ENCODE measurements at places on chromosomes 5 and 9. TPM values are rescaled to one million over a fixed set of nuclear protein-coding genes. Genes with fewer than 3 reads are reported as not detected.

GRCh38 chr9:26159575-26160392 is 481.5 kb upstream of the TUSC1 start:
- no peaks in the 10 kb centered on the region for H3K36me3 ChIP-seq
- H3K4me3 ChIP-seq = no peak overlapping the region
- H3K27ac ChIP-seq = no peak overlapping the region

DNA sequence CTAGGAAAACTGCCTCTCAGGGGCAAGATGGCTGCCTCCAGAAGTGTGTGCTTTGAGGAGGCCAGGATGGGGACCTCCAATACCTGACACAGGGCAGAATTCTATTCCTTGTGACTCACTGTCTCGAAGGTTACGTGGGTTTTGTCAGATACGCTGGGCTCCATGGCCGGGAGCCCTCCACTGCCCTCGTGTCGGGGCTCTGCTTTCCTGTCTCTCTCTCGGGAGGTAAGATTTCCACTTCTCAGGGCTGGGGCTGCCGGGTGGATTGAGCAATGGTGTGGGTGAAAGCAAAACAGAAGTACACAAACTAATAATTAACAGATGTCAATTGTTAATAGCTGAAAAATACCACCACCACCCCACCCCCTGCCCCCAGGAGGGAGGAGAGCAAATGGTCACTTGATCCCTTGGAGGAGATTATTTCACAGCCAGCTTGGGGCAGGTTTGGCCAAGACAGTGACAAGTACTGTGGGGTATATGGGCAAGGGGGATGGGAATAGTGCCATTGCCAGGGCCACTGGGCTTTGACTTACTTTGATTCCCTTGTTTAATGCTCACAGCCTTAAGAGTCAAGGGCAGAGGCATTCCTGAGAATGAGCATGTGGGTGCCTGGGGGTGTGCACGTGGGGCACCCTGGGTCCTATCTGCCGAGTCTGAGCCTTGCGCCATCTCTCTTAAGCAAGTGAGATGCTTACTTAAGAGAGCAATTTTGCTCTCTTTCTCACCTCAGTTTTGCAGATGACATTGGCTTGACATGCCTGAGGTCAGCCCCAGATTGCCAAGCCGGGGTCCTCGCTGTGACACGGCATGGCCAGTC is 28.8 kb upstream of the DAB2IP start:
- H3K4me1 ChIP-seq = peaks cover 24% of the 10 kb centered on the region
- peak overlapping the region; percentile 56 for H3K27ac ChIP-seq
- no peaks in the 10 kb centered on the region for H3K27me3 ChIP-seq
- no peaks in the 10 kb centered on the region for H3K36me3 ChIP-seq
- no peak overlapping the region for H3K4me3 ChIP-seq

GRCh38 chr5:43616535-43616934 is 13.6 kb downstream of the NNT start:
- no peak overlapping the region for H3K27ac ChIP-seq
- no peak overlapping the region for H3K4me3 ChIP-seq
- no peak for DNase-seq

DNA sequence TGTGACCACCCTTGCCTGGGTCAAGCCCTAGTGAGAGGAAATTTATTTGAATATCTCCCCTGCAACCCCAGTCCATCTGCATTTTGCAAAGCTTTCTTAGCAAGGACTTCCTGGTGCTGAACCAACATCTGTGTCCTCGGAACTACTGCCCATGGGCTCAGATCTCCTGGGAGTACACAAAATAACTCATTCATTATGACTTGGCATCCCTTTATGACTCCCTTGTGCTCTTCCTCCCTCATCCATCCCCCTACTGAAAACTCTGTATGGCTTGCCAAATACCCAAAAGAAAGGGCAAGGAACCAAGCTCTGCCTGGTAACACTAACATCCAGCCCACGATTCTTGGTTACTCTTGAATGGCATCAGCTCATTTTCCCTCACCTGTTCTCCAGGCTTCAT is 368.5 kb downstream of the NTRK2 start:
- H3K36me3 ChIP-seq = peaks cover 1% of the 10 kb centered on the region
- H3K4me3 ChIP-seq = no peak overlapping the region
- no peak for DNase-seq
- H3K27me3 ChIP-seq = no peaks in the 10 kb centered on the region
- no peak overlapping the region for H3K27ac ChIP-seq
- peaks cover 8% of the 10 kb centered on the region for H3K4me1 ChIP-seq

DNA sequence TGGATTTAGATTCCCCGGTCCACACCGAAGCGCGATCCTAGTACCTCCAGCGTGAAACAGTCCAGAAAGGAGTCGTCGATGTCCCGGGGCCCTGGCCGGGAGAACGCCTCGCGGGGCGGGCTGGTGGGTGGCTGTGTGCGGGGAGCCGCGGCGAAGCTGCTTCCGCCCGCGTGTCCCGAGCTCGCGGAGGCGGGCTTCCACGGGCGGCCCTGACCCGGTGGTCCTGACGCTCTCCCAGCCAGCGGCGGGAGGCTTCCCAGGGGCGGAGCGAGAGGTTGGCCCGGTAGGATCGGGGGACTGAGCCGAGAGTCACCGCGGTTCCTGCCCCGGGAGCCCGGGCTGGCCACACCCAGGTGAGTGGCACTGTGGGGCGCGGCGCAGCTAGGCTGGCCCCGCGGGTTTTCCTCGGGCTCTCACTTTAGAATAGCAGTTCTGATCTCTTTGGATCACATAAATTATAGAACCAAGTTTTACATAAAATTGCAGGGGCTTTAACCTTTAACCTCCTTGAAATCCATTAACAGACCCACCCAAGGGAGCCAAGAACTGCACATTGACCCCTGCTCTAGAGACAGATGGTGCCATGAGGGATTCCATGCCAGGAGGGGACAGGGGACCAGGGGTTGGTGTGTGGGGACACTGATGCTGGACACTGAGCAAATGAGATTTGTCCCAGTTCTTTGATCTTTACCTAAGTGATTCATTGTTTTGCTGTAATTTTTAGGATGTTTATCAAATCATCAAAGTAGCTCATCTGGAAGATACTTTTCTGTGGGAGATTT is 29.2 kb upstream of the IL31RA start:
- H3K4me3 ChIP-seq = peak overlapping the region; percentile 69
- H3K27ac ChIP-seq = no peak overlapping the region
- H3K4me1 ChIP-seq = no peaks in the 10 kb centered on the region
- H3K36me3 ChIP-seq = no peaks in the 10 kb centered on the region
- peak; percentile 11 for DNase-seq
- H3K27me3 ChIP-seq = peaks cover 33% of the 10 kb centered on the region

DNA sequence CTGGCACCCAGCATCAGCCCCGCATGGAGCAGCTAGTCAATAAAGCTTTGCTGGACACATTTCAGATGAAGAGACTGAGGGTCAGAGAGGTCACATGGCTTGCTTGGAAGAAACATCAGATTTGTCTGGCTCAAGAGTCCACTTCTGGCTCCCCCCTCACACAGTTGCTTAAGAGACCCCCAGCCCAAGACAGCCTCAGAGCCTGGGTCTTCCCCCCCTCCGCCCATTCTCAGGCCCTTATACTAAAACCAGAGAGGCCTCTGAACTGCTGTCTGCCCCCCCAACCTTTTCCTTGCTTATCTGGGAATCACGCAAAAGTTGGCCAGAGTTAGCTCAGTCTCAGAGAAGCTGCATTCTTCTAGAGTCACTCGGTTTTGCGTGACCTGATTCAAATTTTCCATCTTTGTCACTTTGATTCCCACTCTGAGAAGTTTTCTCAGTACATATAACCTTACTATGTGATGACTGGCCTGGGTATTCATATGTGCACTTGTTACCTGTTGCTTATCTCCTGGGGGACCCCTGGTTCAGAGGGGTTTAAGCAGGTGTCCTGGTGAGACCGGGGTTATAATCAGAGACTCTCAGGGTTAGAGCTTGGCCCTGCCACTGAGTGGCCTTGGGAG is 145.4 kb upstream of the IER5L start:
- no peak overlapping the region for H3K27ac ChIP-seq
- H3K36me3 ChIP-seq = no peaks in the 10 kb centered on the region
- H3K4me1 ChIP-seq = peaks cover 28% of the 10 kb centered on the region

DNA sequence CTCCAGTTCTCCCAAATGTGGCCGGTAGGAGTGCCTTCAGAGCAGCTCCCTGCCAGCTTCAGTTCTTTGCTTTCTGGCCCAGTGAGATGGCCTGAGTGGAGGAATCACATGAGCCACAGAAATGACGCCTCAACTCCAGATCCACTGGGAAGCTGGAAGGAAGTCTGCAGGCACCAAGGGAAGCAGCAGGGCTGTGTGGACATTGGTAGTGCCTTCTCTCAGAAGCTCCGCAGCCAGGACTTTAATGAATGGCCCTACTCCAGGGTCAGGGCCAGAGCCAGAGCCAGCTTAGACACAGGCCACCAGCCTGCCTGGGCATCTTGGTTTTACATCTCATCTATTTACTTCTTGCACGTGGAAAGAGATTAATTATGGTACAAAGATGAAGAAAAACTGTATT is 12.0 kb upstream of the PSMB7 start:
- peaks cover 17% of the 10 kb centered on the region for H3K27me3 ChIP-seq
- no peak for DNase-seq
- H3K36me3 ChIP-seq = no peaks in the 10 kb centered on the region
- no peaks in the 10 kb centered on the region for H3K4me1 ChIP-seq

GRCh38 chr9:128115187-128116103 is 12.1 kb downstream of the PTGES2 start:
- H3K27me3 ChIP-seq = peaks cover 3% of the 10 kb centered on the region
- H3K4me3 ChIP-seq = no peak overlapping the region
- no peak overlapping the region for H3K27ac ChIP-seq
- no peak for DNase-seq
- peaks cover 3% of the 10 kb centered on the region for H3K36me3 ChIP-seq

DNA sequence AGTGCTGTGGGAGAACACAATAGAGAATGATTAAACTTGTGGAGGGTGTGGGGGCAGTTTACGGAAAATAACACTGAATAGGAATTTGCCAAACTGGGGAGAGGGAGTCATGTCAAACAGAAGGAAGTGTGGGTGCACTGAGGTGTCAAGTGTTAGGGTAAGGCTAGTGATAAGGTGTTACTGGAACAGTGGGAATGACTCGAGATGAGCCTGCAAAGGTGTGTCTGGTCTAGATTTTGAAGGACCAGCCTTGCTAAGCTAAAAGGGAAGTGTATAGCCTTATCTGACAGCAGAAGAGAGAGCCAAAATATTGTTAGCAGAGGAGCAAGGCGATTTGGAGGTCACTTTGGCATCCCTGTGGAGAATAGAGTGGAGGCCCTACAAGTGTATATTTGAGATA is 4.2 kb downstream of the CNOT6 start:
- no peak overlapping the region for H3K4me3 ChIP-seq
- peak overlapping the region; percentile 60 for H3K27ac ChIP-seq
- no peaks in the 10 kb centered on the region for H3K27me3 ChIP-seq
- no peak for DNase-seq
- H3K36me3 ChIP-seq = peaks cover 8% of the 10 kb centered on the region
- H3K4me1 ChIP-seq = peaks cover 20% of the 10 kb centered on the region

- H3K36me3 ChIP-seq = no peaks in the 10 kb centered on the region
- H3K4me1 ChIP-seq = peaks cover 5% of the 10 kb centered on the region
- peaks cover 3% of the 10 kb centered on the region for H3K27me3 ChIP-seq
- no peak overlapping the region for H3K27ac ChIP-seq
- DNase-seq = no peak
Observed at GRCh38 chr9:14205463-14205862, 108.5 kb downstream of the NFIB start.

DNA sequence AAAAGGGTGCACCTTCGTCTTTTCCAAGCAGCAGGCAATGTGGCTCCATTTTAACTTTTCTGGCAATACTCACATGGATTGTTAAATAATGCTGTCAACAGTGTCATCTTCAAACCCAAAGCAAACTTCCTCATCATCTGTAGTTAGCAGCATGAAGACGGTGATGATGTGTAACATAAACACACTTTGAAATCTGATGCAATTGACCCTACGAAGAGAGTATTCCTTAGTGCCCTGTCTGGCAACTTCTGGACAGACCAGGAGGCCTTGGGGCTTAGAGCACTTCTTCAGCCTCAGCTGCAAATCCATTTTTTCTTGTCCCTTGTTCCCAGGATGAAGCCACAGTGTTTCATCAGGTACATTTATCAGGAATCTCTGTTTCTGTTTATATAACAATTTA is 149.1 kb downstream of the GHR start:
- H3K27ac ChIP-seq = no peak overlapping the region
- no peak for DNase-seq
- no peaks in the 10 kb centered on the region for H3K36me3 ChIP-seq

- peaks cover under 1% of the 10 kb centered on the region for H3K36me3 ChIP-seq
- H3K4me1 ChIP-seq = peaks cover 52% of the 10 kb centered on the region
- H3K4me3 ChIP-seq = no peak overlapping the region
Observed at GRCh38 chr9:91816356-91816755, 133.7 kb downstream of the ROR2 start.

GRCh38 chr5:132179405-132179804 is 48.2 kb downstream of the P4HA2 start:
- H3K27ac ChIP-seq = no peak overlapping the region
- H3K4me3 ChIP-seq = no peak overlapping the region
- H3K27me3 ChIP-seq = peaks cover 9% of the 10 kb centered on the region
- no peaks in the 10 kb centered on the region for H3K4me1 ChIP-seq
- H3K36me3 ChIP-seq = no peaks in the 10 kb centered on the region

DNA sequence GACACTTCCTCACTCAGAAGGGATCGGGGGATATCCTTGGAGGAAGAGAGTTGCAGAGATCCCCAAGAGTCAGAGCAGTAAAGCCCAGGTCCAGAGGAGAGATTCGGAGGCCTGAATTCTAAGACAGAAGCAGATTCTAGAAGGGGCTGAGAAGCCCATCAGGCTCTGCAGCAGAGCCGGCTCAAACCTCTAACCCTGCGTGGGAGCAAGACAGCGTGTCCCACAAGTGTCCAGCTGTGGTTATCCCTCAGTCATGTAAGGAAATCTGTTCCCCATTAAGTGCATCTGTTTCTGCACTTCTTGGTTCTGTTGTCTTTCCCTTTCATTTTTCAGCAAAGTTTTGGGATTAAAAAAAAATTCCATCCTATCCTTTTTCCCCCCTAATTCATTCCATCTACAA is 4.8 kb upstream of the DIAPH1 start:
- H3K4me3 ChIP-seq = no peak overlapping the region

DNA sequence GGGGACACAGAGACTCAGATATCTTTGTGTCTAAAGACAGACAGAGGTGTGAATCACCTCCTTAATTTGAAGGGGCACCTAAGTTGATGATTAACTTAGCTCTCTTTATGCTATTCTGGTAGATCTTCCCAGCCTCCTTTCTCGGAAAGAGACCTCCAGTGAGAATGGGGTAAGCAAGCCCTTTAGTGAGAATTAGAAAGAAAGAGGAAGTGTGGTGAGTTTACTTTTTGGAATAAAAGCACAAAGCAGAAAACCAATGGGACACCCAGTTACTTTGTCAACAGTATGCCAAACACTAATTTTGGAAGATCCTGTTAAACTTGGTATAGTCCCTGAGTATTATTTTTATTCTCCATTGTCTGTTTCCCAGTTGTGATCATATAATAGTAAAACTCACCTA is 302.8 kb upstream of the RASA1 start:
- no peak for DNase-seq
- no peak overlapping the region for H3K27ac ChIP-seq
- no peak overlapping the region for H3K4me3 ChIP-seq
- H3K27me3 ChIP-seq = no peaks in the 10 kb centered on the region
- peaks cover 4% of the 10 kb centered on the region for H3K4me1 ChIP-seq
- H3K36me3 ChIP-seq = no peaks in the 10 kb centered on the region

The TMEM252 gene
- not detected for total RNA-seq

The PCDHGC3 gene
- 25.8 TPM for total RNA-seq

The GLDC gene
- total RNA-seq = 11.3 TPM

The KCNV2 gene
- total RNA-seq = not detected

The WDR38 gene
- total RNA-seq = not detected
